ENCODE measurements at places on chromosomes 5 and 9. TPM values are rescaled to one million over a fixed set of nuclear protein-coding genes. Genes with fewer than 3 reads are reported as not detected.

DNA sequence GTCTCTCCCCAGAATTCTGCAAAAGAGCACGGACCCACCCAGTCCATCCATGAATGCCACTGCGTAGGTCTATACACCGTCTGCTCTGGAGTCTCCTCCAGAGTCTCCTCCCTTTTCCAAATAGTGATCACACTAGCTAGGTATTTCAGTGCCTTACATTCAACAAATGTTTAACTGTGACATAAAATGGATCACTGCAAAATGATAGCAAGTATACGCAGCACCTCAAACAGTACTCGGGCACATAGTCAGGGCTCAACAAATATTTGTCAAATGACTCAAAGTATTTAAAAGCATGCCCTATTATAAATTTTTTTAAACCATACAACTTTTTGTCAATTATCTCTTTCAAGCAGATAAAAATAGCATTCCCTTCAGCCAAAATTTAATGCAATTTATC lies 60.5 kb downstream of the TLE1 start:
- no peak for DNase-seq

- no peak for DNase-seq
These were observed 65.9 kb upstream of the EFNA5 start for GRCh38 chr5:107736638-107737037.

- DNase-seq = no peak
These were observed 122.3 kb downstream of the GOLPH3 start for GRCh38 chr5:32051796-32052195.

- DNase-seq = no peak
These were observed 262.5 kb downstream of the ELAVL2 start for GRCh38 chr9:23563517-23563916.

The QRFP gene
- total RNA-seq = not detected

The FOXD4 gene
- not detected for total RNA-seq
